ENCODE measurements at places on chromosomes 5 and 9. TPM values are rescaled to one million over a fixed set of nuclear protein-coding genes. Genes with fewer than 3 reads are reported as not detected.

The RNF183 gene
- total RNA-seq = not detected

GRCh38 chr9:86178503-86178902 lies 79.1 kb upstream of the GOLM1 start:
- peaks cover 2% of the 10 kb centered on the region for H3K4me1 ChIP-seq
- H3K27me3 ChIP-seq = peaks cover 23% of the 10 kb centered on the region
- no peak overlapping the region for H3K4me3 ChIP-seq
- no peak overlapping the region for H3K27ac ChIP-seq

The SLCO6A1 gene
- not detected for total RNA-seq

GRCh38 chr5:149581192-149581861 lies at the start of gene ARHGEF37:
Gene ARHGEF37, plus strand, starts transcription at chr5:149581498. Its CDS starts 16,272 bp downstream, at chr5:149597770.
- DNase-seq = peak; percentile 15
- H3K27ac ChIP-seq = no peak within 1 kb of the TSS
- no peaks in the 10 kb centered on the region for H3K36me3 ChIP-seq

- no peak overlapping the region for H3K27ac ChIP-seq
- no peak overlapping the region for H3K4me3 ChIP-seq
- no peak for DNase-seq
- H3K4me1 ChIP-seq = peaks cover 2% of the 10 kb centered on the region
- peaks cover 72% of the 10 kb centered on the region for H3K27me3 ChIP-seq
These were observed 11.4 kb downstream of the PSD2 start for GRCh38 chr5:139806726-139807646.

The SOX30 gene
- 0.44 TPM for total RNA-seq

DNA sequence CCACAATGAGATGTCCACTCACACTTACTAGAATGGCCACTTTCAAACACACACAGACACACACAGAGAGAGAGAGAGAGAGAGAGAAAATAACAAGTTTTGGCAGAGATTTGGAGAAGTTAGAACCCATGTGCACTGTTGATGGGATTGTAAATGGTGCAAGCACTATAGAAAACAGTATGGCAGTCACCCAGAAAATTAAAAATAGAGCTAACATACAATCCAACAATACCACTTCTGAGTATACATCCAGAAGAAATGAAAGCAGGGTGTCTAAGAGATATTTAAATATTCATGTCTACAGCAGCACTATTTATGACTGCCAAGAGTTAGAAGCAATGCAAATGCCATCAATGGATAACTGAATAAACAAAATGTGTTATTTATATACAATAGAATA lies 359.9 kb upstream of the COX7C start:
- no peaks in the 10 kb centered on the region for H3K4me1 ChIP-seq
- no peaks in the 10 kb centered on the region for H3K27me3 ChIP-seq
- H3K27ac ChIP-seq = no peak overlapping the region
- no peaks in the 10 kb centered on the region for H3K36me3 ChIP-seq
- no peak overlapping the region for H3K4me3 ChIP-seq

- no peaks in the 10 kb centered on the region for H3K36me3 ChIP-seq
- H3K27ac ChIP-seq = no peak overlapping the region
- H3K4me3 ChIP-seq = no peak overlapping the region
These were observed 597.0 kb upstream of the GRAMD2B start for GRCh38 chr5:125826214-125826613.

The CCDC171 gene
- 1.5 TPM for total RNA-seq

Measured in T-helper 17 cell (primary cell).